ENCODE measurements at places on chromosomes 6 and 20.
A peak's percentile ranks its signal among the peaks of the same experiment; 100 is the strongest.

- no peak for DNase-seq
Observed at GRCh38 chr20:41386502-41387427, 20.1 kb upstream of the EMILIN3 start.

GRCh38 chr6:1415416-1416063, 26.2 kb downstream of the FOXF2 start:
- no peak for DNase-seq

GRCh38 chr6:153167061-153167891, 36.2 kb upstream of the RGS17 start:
- DNase-seq: no peak

DNA sequence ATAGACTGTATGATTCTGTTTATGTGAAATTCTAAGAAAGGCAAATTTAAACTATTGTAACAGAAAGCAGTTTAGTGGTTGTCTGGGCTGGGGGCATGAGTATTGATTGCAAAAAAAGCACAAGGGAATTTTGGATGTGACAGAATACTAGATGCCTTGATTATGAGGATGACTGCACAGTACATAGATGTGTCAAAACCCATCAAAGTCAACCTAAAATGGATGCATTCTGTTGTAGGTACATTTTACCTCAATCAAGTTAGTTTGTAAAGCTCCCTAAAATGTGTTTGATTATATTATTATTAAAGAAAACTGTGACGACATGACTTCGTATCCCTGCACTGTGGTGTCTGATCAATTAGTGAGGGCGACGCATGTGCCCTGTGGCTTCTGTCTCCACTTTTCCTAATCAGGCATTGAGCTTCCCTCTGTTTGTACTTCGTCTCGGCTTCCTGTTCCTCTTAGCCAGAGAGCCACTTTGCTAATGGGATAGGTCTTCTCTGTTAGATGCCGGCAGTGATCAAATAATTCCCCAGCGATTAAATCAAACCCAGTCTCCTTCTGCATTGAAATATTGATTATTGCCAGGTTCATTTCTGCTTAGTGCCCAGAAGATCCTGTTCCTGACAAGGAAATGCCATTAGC, 118.3 kb upstream of the GGTLC1 start:
- no peak for DNase-seq

GRCh38 chr20:62596486-62596885, 45.8 kb upstream of the SLCO4A1 start:
- no peak for DNase-seq

- DNase-seq: no peak
Observed at GRCh38 chr6:31837369-31838113, 10.0 kb downstream of the HSPA1B start.

GRCh38 chr20:17882065-17882833, 86.3 kb downstream of the SNX5 start:
- DNase-seq: no peak

- no peak for DNase-seq
Observed at GRCh38 chr6:10449751-10450150, 34.9 kb upstream of the TFAP2A start.

DNA sequence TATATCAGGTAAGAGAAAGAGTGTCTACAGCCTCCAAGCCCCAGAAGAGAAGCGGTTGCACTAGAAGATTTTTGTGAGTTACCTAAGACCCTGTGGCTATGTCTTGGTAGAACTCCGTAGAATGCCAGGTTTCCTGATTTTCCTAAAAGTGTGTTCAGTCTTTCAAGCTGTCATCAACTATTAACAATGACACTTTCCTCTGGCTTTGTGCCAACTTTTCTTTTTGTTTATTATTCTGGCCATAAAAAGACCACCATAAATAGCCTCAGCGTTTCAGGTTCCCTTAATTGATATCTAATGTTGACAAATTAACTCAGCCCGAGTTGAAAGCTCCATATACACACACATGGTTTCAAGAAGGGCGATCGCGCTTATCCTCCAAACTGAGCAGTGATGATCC, 1.2 kb downstream of the PAK5 start:
- no peak for DNase-seq

DNA sequence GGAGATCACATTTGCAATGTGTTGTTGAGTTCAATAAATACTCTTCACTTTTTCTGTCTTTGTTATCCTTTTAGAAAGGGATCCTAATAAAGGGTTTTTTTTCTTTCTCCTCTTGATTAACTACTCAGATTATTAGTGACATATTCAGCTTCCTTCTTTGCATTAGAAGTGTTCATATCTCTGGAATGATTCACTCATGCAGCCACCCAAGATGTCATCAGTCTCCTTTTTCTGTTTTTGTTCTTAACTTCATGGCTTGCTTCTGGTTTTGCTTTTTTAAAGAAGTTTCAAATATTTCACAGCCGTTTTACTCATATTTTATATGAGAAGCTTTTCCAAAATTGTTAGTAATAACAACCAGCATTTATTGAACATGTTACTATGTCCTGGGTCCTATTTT, 187.6 kb downstream of the TMEM242 start:
- DNase-seq: no peak

DNA sequence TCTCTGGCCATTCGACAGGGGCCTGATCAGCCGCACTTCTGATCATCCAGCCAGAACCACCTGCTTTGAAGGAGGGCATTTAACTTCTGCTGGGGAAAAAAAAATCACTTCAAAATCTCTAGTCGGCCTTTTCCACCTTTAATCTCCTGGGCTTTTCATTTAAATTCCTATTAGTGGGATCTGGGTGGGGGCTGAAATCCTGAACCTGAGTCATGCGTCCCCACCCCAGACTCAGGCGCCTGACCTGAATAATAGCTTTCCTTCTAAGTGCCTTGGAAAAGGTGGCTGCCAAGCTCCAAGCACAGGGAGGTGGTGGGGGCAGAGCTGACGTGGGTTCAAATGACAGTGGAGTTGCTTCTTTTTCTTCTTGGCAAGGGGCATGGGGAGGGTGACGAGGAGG, 246.0 kb upstream of the EXOC2 start:
- no peak for DNase-seq

- peak; percentile 78 for DNase-seq
Observed at GRCh38 chr20:56957737-56958553, 308.5 kb downstream of the BMP7 start.

GRCh38 chr6:148492654-148493290, 150.1 kb downstream of the SASH1 start:
- no peak for DNase-seq

GRCh38 chr20:63503524-63503923, 4.6 kb upstream of the EEF1A2 start:
- DNase-seq: no peak

DNA sequence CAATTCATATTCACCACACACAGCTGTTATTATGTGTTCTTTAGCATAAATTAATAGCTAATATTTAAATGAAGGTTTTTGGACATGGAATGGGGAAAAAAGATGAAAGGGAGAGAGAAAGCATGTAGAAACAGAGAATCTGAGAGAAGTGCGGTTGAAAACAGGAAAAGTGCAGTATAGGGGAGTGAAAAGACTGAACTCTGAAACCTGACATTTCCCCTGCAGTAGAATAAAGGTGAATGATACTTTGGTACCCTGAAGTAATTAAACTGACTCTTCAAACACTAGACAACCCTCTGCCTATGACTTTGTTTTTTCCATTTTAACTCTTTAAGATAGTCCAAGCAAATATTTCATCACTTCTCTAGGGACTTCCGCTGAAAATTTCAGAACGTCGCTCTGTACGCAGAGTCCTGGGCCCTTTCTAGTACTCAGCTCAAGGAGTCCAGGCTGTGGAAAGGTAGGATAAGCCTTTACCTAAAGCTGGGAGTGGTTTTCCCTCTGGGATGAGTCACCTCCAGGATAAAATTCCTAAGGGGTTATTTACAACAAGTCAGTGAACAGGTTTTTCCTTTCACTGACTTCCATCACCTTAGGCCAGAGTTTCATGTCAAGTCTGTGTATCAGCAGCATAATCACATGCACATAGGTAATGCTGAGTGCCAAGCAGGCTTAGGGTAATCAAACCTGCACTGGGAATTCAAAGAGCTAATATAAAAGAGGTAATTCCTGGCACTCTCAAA, 614.5 kb downstream of the PKHD1 start:
- no peak for DNase-seq

DNA sequence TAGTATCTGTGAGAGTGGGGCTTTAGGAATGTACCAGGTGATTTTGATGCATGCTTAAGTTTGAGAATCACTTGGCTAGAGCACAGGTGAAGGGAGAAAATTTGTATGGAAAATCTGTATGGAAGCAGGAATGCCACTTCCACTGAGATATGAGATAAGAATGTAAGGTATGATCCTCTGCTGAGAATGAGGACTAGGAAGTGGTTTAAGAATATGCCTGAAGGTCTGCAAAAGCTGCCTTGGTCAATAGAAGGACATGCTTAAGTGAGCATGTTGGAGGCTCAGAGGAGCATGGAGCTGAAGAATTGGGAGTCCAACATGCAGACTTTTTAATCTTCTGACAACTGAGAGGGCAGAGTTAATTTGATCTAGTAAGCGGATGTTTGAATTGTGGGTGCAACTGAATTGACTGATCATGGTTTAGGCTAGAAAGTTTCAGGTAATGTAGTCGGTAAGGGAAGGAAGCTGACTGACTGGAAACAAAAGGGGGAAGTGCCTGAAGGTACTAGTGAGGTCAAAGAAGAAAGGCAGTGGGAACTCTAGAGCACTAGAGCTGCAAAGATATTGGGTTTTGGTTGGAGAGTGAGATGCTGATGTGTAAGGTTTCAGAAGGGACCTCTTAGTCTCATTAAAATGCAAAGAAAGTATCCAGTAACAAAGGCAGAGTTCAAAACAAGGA, 28.6 kb upstream of the NOTCH4 start:
- no peak for DNase-seq

- no peak for DNase-seq
Observed at GRCh38 chr6:91088515-91088914, 501.6 kb upstream of the MAP3K7 start.

- no peak for DNase-seq
Observed at GRCh38 chr6:104855507-104855906, 4.2 kb downstream of the HACE1 start.

DNA sequence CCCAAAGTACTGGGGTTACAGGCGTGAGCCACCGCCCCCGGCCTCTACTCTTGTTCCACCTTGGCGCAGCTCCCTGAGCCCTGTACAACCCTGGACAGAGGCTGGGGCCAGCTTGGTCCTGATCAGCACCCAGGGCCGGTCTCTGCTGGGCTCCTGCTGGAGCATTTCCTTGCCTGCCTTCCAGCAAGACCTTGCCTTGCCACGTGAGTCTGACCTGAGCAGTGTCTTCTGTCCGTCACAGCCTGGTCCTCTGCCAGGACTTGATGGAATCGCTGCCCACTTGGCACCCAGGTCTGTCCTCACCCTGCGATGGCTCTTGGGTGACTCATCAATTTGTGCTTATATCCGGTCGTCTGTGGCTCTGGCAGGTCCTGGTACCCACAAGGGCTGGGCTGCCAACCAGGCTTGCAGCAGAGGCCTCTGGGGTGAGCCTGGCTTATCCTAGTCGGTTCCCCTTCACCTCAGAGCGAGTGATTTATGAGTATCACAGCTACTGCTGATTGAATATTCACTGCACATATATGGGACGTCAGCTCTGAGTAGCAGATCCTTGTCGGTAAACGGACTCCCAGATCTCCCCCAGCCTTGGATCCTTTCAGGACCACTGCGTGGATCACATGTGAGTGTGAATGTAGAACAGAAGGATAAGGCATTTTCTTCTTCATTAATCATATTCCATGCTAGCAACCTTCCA, 10.1 kb upstream of the SULF2 start:
- no peak for DNase-seq

DNA sequence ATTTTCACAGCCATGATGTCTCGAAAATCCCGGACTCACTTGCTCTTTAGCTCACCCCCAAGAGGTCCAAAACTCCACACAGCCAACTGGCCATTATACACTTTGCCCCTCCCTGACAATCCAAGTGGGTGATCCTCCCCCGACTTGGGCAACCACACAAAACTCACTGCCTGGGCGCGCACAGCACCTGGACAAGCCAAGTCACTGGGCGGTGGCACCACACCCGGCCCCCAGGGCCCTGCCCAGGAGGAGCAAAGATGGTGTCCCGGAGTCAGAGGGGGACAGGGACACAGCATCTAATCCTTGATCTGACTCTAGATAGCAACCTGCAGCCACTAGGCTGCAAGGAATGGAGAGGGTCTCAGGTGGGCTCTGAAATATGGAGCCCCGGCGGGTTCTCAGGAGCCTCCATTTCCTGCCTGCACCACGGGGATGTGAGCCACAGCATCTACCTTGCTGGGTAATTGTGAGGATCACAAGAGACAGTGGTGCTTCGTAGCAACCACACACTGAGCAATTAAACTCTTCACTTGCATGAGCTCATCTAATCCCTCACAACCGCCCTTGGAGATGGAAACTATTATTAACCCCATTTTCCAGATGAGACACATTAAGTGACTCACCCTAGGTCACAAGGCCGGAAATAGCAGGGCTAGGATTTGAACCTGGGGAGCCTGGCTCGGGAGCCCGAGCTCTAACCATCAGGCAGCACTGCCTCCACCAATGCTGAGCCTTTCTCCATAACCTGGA, 66.6 kb downstream of the BMP7 start:
- no peak for DNase-seq

- DNase-seq: no peak
Observed at GRCh38 chr6:24840187-24840586, 41.5 kb upstream of the ARMH2 start.

GRCh38 chr6:75210885-75211739, 5.3 kb upstream of the COL12A1 start:
- DNase-seq: peak; percentile 52

DNA sequence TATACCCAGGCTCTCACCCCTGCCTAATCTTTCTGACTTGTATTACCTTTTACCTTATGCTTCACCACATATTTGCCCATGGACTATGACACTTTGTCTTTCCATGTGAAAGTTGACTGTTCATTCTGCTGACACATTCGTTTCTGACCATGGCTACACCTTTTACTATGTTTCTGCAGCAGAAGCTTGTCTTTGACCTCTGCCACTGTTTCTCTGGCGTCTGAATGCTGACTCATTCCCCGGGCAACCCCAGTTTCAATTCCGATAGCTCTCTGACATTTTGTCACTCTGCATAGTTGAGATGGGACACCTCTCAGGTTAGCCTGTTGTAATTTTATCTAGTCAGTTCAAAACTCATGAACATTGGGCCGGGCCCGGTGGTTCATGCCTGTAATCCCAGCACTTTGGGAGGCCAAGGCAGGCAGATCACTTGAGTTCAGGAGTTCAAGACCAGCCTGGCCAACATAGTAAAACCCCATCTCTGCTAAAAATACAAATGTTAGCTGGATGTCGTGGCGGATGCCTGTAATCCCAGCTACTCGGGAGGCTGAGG, 50.7 kb downstream of the SLC26A8 start:
- DNase-seq: no peak

GRCh38 chr6:109308018-109308492, 74.2 kb downstream of the CD164 start:
- DNase-seq: no peak

Measured in nephron progenitor cell (in vitro differentiated cells).